Breast epithelium (tissue), 4 donors: ENCODE measurements at places on chromosomes 11 and 22. TPM values are rescaled to one million over a fixed set of nuclear protein-coding genes. Genes with fewer than 3 reads are reported as not detected.

Gene FBLN1
- 267 TPM for total RNA-seq

Gene C11orf87
- under 0.01 TPM for total RNA-seq

Gene MRGPRE
- total RNA-seq: not detected

Gene OSBP2
- 0.96 TPM for total RNA-seq

Gene OR52N1
- total RNA-seq: 0.73 TPM

Gene CLCF1
- total RNA-seq: 3.2 TPM

Gene IGHMBP2
- 18.4 TPM for total RNA-seq

Gene SCN3B
- total RNA-seq: 2.6 TPM
